NCI-H2107 (cell line): ENCODE measurements at places on chromosomes 11 and 22.

DNA sequence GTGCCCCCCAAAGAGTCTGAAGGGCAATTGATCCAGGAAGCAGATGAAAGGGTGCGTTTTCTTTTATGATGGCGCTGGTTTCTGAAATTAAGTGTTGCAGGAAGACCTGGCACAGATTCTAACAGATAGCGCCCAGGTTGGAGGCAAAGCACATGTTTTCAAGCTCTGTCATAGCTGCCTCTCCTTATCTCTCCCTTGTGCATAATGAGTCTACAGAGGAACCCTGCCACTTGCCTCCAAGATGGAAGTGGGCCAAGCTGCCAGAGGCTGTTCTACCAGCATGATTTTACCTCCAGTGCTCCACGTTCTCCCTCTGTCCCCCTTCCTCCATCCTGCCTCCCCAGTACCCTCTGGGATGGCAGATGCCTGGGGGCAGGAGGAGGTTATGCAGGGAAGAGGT is 30.0 kb upstream of the TLCD5 start:
- no peak for DNase-seq

GRCh38 chr11:68264741-68265540 is 6.8 kb downstream of the C11orf24 start:
- DNase-seq = no peak

GRCh38 chr11:129803533-129803932 is 12.1 kb upstream of the TMEM45B start:
- no peak for DNase-seq

DNA sequence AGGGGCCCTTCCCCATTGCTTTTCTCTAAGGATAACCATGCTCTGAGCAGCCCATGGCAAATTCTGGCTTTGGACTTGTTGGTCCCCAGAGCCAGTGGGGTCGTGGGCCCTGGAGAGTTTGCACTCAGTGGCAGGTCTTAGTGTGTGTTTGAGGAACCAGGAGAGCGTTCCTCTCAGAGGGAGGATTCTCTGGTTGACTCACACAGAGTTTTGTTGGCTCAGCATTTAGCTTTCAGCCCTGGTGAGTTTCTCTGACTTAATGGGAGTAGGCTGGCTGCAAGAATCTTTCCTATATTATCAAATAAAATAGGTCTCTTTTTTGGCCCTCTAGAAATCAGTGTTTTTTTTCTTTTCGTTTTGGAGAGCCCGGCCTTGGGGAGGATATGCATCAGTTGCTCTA is 20.9 kb downstream of the ST14 start:
- DNase-seq = no peak

DNA sequence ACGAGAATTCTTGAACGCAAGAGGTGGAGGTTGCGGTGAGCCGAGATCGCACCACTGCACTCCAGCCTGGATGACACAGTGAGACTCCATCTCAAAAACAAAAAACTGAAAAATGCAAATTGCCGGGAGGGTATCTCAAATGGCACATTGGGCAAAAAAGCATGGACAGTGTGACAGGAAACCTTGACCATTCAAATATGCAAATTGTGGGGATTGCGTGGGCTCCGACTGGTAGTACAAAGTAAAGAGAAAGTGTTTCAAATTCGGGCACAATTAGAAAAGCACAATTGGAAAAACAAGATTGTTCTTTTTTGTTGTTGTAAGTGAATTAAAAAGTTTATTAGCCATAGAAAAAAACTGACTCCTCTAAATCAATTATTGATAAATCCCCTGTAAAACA is 56.7 kb upstream of the NUP160 start:
- DNase-seq = no peak

- DNase-seq = no peak
Observed at GRCh38 chr11:101987370-101987769, 59.9 kb upstream of the CFAP300 start.

DNA sequence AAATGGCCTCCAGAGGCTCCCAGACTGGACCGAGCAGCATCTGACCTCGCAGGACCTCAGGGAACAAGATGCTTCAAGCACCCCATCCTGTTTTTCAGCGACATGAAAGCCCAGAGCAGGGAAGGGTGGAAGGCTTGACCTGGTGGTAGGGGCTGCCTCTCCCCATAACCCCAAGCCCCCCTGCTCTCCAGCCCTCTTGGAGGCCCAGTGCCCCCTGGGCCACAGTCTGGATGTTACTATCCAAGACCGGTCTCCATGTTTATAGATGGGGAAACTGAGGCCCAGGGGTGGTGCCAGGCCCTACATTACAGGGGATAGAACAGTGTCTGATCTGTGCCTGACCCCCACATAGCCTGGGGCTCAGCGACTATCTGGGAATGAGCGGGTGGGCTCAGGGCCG is 7.0 kb downstream of the FGF3 start:
- no peak for DNase-seq

DNA sequence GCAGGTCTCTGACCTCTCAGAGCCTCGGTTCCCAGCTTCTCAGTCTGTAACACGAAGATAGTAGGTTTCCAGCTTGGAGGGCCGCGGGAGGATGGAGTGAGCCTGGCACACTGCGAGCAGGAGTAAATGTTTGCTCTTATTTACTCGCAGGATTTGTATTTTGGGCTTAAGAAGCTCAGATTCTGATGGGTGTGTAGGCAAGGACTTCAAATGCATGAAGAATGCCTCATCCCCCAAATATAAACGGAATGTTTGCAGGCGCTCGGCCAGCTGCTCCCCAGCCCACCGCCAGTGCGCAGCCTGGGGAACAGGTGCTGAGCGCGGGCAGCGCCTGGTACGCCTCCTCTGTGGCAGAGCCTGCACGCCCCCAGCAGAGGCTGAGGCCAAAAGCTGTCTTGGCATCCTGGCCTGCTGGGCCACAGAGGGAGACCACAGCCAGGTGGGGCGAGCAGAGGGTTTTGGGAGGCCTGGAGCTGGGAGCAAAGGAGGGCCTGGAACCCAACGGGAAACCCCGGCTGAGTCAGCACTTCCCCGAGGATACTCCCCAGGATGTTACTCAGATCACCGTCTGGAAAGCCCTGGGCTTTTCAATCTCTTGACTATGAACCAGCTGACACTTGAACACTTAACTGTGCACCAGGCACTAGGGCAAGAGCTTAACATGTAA is 9.4 kb downstream of the EHD1 start:
- DNase-seq = no peak

DNA sequence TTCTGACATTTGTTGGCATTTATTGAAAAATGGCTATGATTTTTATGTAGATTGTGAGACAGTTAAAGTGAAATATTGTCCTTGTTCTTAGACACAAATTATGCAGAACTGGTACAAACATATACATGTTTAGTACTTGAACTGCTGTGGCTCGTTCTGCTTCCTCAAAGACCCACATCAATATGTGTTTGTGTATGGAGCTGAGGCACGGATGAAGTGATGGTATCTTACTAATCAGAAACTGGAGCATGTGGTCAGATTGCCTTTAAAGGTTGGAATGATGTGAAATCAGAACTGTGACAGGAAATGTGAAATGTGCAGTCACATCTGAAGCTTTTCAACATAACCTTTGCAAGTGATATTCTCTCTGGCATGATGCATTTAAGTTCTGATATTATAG is 130.4 kb downstream of the NAV2 start:
- no peak for DNase-seq

DNA sequence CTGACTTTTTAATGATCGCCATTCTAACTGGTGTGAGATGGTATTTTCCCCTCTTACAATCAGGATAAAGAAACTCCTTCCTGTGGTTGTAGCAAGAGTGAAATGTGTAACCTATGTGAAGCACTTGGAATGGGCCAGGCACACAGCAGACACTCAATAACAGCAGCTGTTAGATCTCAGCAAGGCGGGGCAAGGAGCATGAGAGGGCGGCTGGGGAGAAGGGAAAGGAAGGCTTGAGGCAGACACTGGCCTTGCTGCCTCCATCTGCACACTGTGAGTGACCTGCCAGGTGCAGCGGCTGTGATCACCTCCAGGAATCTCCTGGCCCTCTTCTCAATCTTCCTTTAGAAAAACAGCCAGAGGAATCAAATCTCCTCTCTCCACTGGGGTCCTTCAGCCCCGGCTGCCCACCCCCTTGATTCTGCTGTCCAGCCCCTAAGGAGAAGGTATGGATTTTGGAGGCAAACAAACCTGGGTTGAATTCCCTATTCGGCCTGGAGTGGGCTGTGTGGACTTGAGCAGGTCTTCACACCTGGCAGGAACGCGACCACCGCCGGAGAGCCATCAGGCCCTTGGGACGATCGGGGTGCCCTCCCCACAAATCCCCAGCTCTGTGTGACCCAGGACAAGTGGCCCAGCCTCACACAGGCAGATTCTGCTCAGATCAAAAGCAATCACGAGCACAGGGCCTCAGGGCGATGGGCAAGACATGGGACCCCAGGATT is 49.0 kb downstream of the RPUSD4 start:
- no peak for DNase-seq

GRCh38 chr11:98568013-98568412 is 452.7 kb upstream of the CNTN5 start:
- no peak for DNase-seq

GRCh38 chr11:40376331-40376730 is 1083.1 kb downstream of the LRRC4C start:
- no peak for DNase-seq

GRCh38 chr11:109641549-109641948 is 219.6 kb downstream of the C11orf87 start:
- DNase-seq = no peak

GRCh38 chr11:119550053-119550752 is 127.2 kb upstream of the THY1 start:
- no peak for DNase-seq

DNA sequence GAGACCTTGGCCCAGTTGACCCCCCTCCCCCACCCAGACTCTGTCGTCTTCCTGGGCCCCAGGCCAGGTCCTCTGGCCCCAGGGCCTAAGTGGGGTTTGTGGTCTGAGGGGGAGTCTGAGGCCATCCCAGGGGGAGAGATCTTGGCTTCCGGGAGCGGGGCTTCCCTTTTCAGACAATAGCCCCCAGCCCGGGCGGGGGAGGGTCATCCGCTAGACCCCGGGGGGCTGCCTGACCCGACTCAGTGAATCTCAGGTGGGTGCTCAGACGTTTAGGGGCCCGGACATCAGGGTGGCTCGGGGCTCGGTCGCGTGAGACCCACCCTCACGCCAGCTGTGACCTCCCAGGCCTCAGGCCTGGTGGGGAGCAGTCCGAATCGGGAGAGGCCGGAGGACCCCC is 609 bp downstream of the MAPK11 start:
- DNase-seq = no peak

GRCh38 chr11:98630736-98631135 is 390.0 kb upstream of the CNTN5 start:
- no peak for DNase-seq

DNA sequence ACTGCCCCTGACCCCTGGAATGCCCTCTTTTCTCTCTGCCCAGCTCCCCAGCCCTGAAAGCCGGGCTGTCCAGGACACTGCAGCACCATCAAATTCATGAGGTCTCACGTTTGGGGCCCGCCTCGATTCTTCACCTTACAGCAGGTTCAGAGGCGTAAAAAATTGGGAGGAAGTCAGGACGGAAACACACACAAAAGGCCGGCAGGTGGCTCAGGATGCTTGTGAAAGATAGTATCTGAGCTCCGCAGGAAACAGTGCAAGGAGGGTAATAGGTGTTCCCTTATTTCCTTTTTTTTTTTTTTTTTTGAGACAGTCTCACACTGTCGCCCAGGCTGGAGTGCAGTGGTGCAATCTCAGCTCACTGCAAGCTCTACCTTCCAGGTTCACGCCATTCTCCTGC is 4.1 kb downstream of the RFPL2 start:
- DNase-seq = no peak

GRCh38 chr11:92180226-92180625 is 44.4 kb upstream of the FAT3 start:
- no peak for DNase-seq

GRCh38 chr11:46554213-46555147 is 39.3 kb downstream of the AMBRA1 start:
- no peak for DNase-seq
